ENCODE measurements at places on chromosomes 13 and 19.

- DNase-seq = peak; percentile 89
Observed at GRCh38 chr19:6577476-6578125, 13.3 kb downstream of the CD70 start.

GRCh38 chr13:50584856-50585580, 258.5 kb downstream of the DLEU7 start:
- no peak for DNase-seq

DNA sequence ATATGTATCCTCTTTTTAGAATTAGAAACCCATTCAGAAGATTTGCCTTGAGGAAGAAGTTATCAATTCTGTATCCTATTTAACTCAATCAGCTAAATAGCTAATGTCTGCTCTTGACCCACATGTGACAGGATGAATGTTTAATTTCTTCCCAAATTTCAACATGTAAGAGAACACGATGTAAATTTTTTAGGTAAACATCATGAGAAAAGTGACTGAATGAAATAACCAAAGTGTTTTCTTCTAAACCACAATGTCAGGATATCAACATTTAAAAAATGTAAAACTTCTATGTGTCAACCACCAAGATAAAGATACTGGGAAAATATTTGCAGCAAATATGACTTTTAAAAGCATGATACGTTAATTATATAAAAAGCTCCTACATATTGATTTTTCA, 302.4 kb downstream of the DCT start:
- DNase-seq = no peak

DNA sequence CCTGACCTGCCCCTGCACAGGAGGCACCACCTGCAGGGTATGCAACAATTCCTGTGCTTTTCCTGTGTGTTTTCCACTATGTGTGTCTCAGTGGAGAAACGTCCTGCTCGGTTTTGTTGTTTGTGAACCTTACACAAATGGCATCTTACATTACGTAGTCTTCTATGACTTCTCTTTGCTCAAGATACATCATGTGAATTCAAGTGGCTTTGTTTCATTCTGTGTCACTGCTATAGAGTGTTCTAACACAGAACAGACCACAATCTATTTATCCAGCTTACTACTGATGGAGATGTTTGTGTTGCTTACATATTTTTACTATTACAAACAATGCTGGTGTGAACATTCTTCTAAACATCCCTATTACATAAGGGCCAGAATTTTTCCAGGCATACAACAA, 97.7 kb downstream of the ANKRD10 start:
- DNase-seq = no peak

- DNase-seq = no peak
Observed at GRCh38 chr13:75220861-75221260, 261.1 kb downstream of the TBC1D4 start.

- no peak for DNase-seq
Observed at GRCh38 chr13:98945863-98946605, 31.8 kb downstream of the DOCK9 start.

DNA sequence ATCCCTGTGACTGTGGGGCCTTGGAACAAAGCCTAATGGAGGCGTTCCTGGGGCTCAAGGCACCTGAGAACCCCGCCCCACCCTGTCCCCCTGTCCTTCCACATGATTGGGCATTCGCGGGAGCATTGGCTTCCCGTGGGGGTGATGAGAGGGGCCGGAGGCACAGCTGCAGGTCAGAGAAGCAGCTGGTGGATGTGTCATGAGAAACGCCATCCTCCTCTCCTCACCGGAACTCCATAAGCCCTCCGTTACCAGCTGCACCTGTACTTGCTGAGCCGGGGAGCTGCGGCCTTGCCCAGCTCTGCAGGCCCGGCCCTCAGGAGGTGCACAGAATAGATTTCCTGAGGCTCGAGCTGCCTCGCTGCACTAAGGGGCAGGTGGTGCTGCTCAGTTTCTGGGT, 42.0 kb downstream of the CAPN12 start:
- DNase-seq = no peak
